ENCODE measurements at places on chromosomes 2 and 18. TPM values are rescaled to one million over a fixed set of nuclear protein-coding genes. Genes with fewer than 3 reads are reported as not detected.

Gene REEP1
- total RNA-seq: not detected

Gene HOXD3
- not detected for total RNA-seq

Gene DLGAP1
- 1.4 TPM for total RNA-seq

Gene WDCP
- total RNA-seq: 6.4 TPM

Gene ITGB6
- not detected for total RNA-seq

Gene RAB31
- total RNA-seq: 90.4 TPM

Gene ATP6V1C2
- not detected for total RNA-seq

Gene TMEM247
- not detected for total RNA-seq

Gene TUBA3E
- not detected for total RNA-seq

Gene DSG4
- total RNA-seq: not detected

Gene UGT1A6
- 0.09 TPM for total RNA-seq

Gene FMNL2
- total RNA-seq: 28.0 TPM

Gene GRHL1
- 1.3 TPM for total RNA-seq

Gene MERTK
- total RNA-seq: 0.65 TPM

Gene SOX11
- total RNA-seq: not detected

Gene IL36G
- not detected for total RNA-seq

Gene SLC38A11
- total RNA-seq: not detected

Gene SCYGR4
- not detected for total RNA-seq

Gene TUBA4B
- total RNA-seq: not detected

Gene SERPINB12
- total RNA-seq: not detected
